ENCODE measurements at places on chromosomes 7 and 10.

DNA sequence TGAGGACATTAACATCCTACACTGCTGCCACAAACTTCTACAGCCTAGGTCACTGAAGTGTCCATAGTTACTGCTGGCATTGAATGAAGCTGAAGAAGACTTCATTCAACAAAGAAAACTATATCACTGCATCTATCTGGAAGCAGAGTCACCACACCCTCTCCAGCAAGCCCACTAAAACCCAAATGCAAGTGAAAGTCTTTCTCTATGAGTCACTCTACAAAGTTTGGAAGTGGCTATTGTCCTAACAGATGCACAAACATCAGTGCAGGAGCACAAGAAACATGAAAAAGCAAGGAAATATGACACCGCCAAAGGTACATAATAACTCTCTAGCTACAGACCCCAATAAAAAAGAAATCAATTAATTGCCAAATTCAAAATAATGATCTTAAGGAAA lies 43.5 kb upstream of the CAMK2B start:
- no peak for DNase-seq

DNA sequence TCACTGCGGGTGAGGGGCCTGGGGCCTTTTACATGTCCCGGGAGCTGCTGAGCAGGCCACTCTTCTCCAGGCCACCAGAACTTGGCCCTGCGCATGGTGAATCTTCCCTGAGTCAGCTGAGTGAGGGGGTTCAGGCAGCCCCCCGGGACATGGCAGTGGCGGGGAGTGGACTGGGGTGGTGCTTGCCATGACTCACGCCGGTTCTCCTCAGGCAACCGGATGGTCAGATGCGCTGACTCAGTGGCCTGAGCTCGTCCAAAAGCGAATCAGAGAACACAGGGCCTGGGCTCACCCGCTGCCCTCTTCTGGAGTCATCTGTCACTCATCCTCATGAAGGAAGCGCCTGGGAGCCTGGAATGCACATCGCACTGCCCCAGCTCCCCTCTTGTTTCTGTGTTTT lies 33.5 kb downstream of the HTRA1 start:
- peak; percentile 64 for DNase-seq

- no peak for DNase-seq
Observed at GRCh38 chr7:20958572-20958971, 171.9 kb upstream of the SP8 start.

GRCh38 chr10:114206902-114207301 lies 27.7 kb downstream of the TDRD1 start:
- no peak for DNase-seq

DNA sequence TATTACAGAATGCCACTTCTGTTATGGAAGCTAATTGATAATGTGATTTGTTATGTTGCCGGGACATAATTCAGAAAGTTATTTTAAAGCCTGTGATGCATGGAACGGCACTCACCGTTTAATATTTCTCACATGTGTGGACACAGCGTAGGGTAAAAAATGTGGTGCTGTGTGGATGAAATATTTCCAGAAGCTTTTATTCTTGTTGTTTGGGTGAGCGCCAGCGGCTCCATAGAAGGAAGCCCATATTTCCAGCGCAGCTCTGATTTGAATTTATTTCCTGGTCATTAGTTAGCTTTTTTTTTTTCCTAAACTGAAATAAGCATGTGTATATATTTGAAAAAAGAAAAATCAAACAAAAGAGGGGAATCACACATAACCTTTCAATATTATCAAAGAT lies 20.2 kb upstream of the NKX6-2 start:
- no peak for DNase-seq

DNA sequence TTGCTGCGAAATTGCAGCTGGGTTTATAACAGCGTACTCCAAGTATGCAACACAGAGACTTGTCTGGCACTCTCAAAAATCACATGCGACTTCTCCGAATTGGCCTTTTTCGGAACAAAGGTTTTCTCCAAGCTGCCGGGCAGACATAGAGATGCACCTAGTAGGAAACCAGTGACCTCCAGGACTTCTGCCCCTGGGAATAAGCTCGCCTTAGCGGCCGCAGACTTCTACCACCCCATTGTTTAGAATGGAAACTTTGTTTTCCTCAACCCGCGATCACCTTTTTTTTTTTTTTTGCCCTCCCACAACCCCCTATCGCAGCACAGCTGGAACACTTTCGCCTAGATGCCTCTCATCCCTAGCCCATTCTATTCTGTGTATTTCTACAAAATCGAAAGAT lies 4.9 kb upstream of the HOXA10 start:
- DNase-seq, result no peak

- DNase-seq, result no peak
Observed at GRCh38 chr10:119663866-119664698, 12.9 kb downstream of the BAG3 start.

GRCh38 chr10:84668186-84668763 lies 339.9 kb downstream of the CCSER2 start:
- DNase-seq, result no peak

All from HTR-8/SVneo (cell line).